ENCODE measurements at places on chromosomes 4 and X.

GRCh38 chr4:2321279-2322196, 59.6 kb upstream of the MXD4 start:
- DNase-seq: no peak

DNA sequence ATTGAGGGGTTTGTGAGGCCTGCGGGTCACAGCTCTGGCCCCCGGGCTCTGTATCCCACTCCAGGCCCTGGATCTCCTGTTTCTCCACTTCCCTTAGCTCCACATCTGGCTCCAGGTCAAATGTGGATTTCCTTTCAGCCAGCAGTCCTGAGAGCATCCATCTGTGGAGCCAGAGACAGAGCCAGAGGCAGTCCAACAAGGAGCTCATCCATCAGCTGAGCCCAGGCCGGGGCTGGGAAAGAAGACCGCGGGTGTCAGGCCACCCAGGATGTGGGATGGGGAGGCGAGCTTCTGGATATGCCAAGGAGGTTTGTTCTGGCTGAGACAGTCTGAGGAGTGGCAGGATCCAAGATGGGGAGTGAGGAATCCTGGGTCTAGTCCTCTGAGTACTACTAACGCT, 91.7 kb downstream of the EFNB1 start:
- no peak for DNase-seq

DNA sequence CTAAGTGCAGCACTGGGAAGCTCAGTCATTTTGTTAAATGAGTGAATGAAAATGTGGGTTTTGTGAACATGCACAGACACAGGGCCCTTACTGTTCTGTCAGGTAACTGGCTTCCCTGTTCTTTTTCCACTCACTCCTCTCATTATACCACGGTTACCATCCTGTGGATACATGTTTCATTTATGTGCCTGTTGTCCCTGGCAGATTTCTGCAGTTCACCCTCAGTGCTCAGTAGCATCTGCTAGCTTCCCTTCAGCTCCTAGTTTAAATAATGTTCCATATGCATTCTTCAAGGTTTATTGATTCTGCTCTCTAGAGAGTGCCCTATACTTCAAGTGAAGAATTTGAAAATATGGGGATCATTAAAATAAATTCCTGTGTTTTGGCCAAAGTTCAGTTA, 1634.3 kb upstream of the ADGRL3 start:
- no peak for DNase-seq

- DNase-seq: no peak
Observed at GRCh38 chr4:135418353-135418752, 1216.8 kb upstream of the PABPC4L start.

GRCh38 chr4:101254776-101255175, 92.5 kb downstream of the PPP3CA start:
- DNase-seq: no peak

- DNase-seq: no peak
Observed at GRCh38 chr4:102606846-102607450, 105.8 kb downstream of the NFKB1 start.

GRCh38 chr4:3091464-3091863, 17.0 kb downstream of the HTT start:
- no peak for DNase-seq

DNA sequence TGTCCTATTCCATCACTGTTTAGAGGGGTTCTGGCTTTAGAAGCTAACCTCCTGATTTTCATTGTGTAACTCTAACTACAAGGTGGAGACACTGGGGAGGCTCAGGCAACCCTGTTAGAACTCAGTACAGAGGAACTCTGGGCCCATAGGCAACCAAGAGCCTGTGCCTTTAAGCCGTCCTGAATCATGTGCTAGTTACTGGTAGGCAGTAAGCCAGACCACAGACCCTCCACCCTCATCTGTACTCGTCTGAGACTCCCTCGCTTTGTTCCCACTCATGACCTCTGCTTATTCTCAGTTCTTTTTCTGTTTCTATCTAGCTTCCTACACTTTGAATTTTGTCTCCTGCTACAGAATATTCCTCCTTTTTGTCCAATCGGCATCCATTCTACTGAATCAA, 31.4 kb downstream of the TBC1D1 start:
- no peak for DNase-seq

GRCh38 chr4:169617306-169617705, 3.1 kb upstream of the CLCN3 start:
- no peak for DNase-seq

- DNase-seq: no peak
Observed at GRCh38 chr4:76017056-76017686, 6.1 kb downstream of the CXCL10 start.

DNA sequence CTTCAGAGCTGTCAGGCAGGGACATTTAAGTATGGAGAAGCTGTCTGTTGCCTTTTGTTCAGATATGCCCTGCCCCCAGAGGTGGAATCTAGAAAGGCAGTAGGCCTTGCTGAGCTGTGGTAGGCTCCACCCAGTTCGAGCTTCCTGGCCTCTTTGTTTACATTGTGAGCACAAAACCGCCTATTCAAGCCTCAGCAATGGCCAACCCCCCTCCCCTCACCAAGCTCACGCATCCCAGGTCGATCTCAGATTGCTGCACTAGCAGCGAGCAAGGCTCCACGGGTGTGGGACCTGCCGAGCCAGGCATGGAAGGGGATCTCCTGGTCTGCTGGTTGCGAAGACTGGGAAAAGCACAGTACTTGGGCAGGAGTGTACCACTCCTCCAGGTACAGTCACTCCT, 59.3 kb downstream of the ZNF674 start:
- DNase-seq: no peak

DNA sequence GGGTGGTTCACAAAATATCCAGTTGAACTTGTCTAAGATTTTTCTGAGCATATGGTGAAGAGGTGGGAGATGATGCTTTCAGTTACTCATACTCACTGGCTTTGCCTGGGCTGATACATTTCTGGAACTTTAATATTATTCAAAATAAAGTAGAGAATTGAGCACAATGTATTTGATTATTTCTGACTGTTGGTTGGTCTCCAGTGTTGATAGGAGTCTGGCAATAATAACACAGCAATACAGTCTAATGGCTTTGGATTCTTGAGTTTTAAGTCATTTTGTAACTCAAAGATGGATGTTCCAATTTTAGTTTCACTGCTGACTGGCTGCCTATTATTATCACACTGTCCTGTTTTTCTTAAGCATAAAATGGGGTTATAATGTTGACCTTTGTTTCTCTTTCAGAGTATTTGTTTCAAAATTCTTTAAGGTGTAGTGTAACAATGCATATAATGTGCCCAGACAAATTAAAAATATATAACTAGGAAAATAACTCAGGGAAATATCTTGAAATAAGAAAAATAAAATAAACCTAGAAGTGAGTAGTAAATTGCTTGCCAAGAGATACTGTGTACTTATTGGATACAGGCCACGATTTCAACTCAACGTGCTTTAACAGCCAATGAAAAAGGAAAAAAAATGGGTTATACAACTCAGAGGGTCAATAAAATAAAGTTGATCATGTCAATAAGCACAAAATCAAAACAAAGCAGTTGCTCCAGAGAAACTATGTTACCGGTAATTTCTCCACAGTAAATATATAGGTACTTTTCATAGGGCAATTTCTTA, 99.0 kb downstream of the ARSJ start:
- DNase-seq: no peak

DNA sequence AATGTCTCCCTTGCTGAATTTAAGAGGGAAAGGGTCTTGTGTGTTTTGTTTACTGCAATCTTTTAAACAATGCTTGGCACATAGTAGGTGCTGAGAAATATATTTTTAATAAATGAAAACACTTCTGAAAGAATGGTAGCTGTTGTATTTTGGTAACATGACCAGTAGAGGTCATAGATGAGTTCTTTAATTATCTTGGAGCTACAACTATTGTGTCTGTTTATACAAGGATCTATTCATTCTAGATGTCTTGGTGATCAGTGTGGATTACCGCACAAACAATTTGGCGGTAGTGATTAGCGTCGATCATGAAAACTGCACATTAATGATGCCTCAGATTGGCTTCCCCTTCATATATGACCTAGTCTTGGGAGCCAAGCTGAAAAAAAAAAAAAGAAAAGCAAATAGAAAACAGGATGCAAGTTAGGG, 21.4 kb upstream of the SCRG1 start:
- DNase-seq: no peak

- DNase-seq: no peak
Observed at GRCh38 chr4:26207631-26208030, 113.2 kb upstream of the RBPJ start.

DNA sequence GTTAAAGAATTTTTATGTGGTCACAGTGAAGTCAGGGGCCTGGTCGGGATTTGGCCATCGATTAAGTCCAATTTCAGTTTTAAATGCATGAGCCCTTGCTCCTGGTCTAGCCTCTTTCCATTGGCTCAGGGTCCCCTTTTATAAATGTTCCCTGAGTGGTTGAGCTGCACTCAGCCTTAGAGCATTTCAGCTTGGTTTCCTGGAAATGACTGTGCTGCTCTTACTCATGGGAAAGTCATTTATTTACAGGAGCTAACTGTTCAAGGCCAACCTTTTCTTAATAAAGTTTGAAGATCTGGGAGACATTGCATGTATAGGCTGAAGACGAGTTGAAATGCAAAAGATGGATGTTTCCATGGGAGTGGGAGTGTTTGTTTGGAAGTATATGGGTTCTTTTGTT, 98.8 kb upstream of the CLNK start:
- peak; percentile 33 for DNase-seq

- no peak for DNase-seq
Observed at GRCh38 chr4:53671757-53672156, 80.5 kb upstream of the LNX1 start.

GRCh38 chrX:16567681-16568080, 82.3 kb upstream of the S100G start:
- no peak for DNase-seq

- no peak for DNase-seq
Observed at GRCh38 chr4:94491322-94491721, 39.6 kb downstream of the PDLIM5 start.

- no peak for DNase-seq
Observed at GRCh38 chrX:145923376-145923775, 105.7 kb downstream of the SLITRK2 start.

- DNase-seq: no peak
Observed at GRCh38 chrX:77223046-77223445, 224.1 kb upstream of the FGF16 start.

GRCh38 chrX:45894864-45895645, 650.2 kb downstream of the ZNF674 start:
- no peak for DNase-seq

GRCh38 chrX:82775426-82775825, 732.7 kb upstream of the POU3F4 start:
- DNase-seq: no peak

GRCh38 chr4:84378356-84378755, 120.7 kb downstream of the NKX6-1 start:
- DNase-seq: no peak

- DNase-seq: no peak
Observed at GRCh38 chr4:119655111-119655837, 26.7 kb upstream of the PDE5A start.

DNA sequence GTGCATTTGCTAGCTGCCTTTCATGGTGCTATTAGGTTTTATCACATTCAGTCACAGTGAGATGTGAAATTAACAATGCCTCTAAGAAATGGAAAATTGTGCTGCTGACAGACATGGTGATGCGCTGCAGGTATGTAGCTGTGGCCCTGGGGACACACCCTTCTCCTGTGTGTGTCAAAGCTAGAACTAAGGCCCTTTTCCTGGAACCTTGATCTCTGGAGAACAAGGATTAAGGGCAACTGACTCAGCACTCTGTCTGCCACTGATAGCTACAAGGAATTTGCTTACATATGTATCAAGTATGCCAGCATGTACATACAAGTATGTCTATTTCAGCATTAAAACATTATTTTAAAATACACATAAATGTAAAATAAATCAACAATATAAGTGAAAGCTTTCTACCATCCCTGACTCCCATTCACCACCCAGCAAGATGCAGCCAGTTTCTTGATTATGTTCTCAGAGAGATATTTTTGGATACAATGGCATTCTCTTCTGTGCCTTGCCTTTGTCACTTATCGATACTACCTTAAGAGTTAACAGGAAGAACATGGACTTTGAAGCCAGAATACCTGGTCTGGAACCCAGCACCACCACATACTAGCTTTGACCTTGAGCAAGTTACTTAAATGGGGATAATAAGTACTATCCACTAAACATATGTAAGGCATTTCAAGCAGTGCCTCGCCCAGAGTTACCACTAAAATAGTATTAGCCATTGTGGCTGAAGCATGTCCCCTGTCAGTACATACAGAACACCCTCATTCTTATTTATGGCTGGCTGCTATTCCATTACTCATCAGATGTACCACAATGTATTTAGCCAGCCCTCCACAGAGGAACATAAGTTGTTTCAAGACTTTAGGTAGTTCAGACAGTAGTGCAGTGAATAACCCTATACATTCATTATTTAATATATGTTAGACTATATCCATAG, 68.5 kb downstream of the NPNT start:
- no peak for DNase-seq

DNA sequence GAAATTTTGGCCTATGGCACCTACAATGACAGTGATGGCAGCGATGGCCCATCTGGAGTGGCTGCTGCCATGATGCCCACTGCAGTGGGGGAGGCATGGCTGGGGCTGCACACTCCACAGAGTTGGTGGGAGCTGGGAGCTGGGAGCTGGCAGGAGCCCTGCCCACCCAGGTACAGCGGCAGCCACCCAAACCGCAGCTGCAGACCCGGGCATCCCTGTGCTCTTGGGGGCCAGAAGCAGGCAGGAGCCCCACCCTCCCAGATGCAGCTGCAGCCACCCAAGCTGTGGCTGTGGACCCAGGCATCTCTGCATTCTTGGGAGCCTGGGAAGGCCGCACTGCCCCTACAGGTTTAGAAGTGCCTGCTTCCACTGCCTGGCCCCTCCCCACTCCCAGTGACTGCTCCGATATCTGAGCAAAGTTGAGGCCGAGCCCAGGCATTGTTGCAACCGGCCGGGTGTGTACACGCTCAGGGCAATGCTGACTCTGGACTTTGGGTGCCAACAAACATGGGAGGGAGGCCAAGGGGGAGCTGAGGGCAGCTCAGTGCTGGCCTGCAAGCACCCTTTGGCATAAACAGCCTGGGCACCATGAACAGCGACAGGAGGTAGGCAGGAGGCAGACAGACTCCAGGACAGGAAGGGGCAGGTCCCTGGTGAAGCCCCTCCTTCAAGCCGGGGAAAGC, 82.8 kb downstream of the PPP4R3C start:
- no peak for DNase-seq

GRCh38 chr4:81796790-81797528, 325.3 kb upstream of the RASGEF1B start:
- no peak for DNase-seq

DNA sequence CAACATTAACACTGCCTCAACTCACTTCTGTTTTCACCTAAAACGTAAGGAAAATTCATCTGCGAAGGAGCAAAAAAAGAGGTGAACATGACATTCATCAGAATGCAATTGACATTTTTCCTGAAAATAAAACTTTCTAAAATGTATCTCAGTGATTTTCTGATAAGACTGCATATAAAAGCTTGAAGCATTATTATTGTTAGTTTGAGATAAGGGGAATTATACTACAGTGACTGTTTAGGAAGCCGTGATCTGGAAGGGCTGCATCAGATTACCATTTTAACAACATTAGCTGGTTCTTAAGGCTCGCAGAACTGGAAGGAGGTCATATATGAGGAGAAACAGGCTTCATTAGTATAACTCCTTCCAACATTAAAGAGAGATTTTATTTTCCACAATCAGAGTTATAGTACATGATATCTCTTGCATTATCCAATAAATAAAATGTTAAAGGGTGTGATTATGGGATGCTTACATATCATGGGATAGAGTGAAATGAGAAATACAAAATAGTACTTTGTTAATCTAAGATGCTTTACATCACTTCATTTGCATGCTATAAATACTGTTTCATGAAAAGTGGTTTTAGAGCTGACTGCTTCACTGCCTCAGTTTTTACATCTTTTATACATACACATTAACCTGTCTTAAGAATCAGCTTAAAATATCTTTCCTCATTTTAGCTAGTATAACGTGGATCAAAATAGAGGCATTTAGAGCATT, 1820.1 kb upstream of the TENM3 start:
- no peak for DNase-seq
